ENCODE measurements at places on chromosomes 7 and 10.

DNA sequence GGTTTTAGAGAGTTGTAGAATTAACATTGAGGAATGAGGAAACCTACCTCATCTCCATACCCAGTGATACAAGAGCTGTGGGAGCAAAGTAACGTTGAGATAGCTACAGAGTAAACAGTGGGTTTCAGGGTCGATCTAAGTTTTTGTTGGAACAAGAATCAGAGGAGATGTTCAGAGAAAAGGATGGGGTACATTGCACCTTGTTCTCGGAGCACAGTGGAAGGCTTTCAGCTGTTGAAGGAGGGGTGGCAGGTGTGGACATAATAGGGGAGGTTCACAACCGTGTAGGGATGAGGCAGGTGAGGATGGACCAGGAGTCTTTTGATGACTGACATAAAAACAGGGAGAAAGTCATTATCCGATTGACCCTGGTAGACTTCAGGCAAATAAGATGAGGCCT is 121.7 kb downstream of the MLLT10 start:
- no peak for DNase-seq

DNA sequence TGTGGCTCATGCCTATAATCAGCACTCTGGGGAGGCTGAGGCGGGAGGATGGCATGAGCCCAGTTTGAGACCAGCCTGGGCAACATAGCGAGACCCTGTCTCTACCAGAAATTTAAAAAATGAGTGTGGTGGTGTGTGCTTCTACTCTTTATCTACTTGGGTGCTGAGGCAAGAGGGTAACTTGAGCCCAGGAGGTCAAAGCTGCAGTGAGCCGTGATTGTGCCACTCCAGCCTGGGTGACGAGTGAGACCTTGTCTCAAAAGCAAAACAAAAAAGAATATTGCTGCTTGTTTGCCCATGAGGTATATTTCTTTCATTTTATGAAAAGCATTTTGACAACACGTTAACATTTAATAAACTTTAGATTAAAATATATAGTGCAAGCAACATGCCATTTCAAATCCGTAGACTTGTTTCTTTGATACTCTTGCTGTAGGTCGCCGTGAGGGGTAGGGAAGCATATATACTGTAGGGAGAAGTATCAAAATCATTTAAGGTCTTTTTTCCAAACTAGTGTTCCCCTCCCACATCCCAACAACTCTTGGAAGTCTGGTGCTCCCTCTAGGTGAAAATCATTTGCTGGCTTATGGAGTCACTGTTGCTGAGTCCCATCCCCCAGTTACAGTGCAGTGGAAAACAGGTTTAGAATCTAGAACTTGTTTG is 4.3 kb upstream of the LSMEM1 start:
- DNase-seq, result no peak

- DNase-seq, result no peak
Measured at GRCh38 chr10:20233423-20233822, 417.2 kb downstream of the PLXDC2 start.

DNA sequence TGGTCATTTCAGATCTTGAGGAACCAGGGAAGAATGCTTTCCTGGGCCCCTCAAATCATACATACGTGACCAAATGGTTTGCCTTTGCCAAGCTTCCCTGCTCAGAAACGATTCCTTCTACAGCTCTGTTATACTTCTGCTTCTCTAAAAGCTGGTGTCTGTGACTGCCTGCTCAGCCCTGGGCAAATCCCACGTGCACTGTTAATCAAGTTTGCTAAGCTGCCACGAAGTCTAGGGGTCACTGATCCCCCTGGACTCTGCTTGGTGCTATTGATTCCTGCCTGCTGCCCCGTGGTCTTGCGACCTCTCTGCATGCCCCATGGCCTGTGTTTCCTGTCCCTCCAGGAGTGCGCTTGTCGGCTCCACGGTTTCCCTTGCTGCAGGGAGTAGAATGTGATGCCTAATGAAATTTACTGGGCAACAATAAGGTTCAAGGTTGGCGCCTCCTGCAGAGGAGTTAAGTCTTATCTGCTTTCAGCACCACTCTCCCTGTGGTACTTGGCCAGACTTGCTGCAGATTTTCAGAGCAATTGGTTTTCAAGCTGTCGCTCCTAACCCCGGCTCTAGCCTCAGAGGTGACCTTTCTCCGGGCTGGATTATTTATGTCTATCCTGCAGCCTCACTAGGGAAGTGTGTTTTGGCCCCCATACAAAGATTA is 201.6 kb upstream of the FZD8 start:
- no peak for DNase-seq

DNA sequence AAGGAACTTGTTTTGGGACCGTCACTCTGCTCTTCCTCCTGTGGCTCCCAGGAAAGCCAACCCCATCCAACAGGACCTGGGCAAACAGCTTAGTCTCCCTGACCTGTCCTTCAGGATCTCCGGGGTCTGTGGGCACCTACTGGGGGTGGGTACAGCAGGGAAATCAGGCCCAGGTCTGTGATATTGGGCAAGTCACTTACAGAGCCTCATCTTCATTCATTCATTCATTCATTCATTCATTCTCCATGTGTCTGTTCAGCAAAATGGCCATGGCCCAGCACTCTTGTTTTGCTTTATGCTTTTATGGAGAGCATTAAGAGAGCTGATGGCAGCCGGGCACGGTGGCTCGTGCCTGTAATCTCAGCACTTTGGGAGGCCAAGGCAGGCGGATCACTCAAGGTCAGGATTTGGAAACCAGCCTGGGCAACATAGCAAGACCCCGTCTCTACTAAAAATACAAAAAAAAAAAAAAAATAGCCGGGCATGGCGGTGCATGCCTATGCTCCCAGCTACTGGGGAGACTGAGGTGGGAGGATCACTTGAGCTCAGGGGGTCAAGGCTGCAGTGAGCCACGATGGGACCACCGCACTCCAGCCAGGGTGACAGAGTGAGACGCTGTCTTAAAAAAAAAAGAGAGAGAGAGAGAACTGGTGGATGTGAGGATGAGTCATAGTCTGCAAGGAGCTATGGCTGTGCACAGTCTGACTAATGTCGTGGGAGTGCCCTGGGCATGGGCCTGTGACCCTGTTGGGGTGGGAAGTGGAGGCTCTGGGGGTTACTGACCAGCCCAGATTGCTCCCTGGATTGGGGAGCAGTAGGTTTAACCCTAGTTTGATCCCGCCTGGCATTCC is 54.3 kb downstream of the CLIP2 start:
- DNase-seq, result no peak

DNA sequence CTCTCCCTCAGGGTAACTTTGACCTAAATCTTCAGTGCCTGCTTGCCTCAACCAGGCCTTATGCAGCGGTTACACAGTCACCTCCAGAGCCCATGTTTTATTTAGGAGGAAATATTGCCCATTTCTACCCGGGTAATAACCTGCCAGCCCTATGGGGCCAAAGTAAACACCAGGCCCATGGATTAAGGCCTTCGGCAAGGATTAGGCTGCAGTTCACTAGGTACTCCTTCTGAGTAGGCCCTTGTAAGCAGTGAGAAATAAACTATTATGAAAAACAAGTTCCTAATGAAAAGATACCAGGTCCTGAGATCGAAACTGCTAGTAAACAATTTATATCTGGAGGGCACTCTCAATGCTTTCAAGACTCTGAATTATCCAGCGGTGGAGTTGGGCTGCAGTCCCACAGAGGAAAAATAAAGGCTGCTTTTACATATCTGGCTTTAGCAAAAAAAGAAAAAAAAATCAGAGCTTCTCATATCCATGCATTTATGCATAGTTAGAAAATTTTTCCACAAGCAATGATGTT is 3.7 kb upstream of the HOXA10 start:
- no peak for DNase-seq

GRCh38 chr10:12628153-12628552 is 278.8 kb downstream of the CAMK1D start:
- no peak for DNase-seq

DNA sequence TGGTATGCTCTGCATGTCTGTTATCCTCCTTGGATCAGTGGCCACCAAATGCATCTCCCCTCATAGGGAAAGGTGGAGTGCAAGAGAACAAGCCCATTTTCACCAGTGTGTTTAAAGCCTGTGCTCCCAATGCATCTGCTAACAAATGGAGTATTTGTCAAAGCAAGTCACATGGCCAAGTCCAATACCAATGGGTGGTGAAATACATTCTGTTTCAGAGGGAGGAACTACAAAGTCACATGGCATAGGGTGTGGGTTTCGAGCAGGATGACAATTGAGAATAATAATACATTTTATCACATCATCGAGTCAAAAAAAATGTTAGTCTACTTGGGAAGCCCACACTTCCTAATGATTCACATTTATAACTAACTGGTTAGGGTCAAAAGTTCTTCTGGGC is 62.7 kb downstream of the SUGCT start:
- DNase-seq, result no peak

DNA sequence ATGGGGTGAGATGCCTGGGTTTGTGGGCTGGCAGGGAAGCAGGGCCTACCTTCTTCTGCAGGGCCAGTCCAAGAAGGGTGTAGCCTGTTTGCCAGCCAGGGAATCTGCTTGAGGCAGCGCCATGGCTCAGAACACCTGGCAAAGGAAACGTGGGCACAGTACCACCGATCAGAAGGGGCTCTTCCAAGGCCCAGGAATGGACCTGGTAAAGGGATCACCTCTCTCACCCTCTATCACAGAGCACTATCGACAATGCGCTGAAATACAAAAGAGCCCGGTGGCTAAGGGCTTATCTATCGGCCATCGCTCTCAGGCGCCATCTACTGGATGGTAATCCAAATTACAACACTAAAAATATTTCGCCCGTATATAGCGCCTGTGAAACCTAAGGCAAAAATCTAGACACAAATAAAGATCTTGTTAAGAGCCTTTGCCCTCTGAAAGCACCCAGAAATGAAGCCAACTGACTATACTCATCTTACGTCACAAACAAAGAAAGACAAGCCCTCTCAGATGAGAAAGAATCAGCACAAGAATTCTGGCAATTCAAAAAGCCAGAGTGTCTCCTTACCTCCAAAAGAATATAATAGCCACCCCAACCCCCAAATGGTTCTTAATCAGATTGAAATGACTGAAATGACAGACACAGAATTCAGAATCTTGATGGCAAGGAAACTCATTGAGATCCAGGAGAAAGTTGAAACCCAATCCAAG is 217.8 kb upstream of the HPS1 start:
- peak; percentile 12 for DNase-seq

DNA sequence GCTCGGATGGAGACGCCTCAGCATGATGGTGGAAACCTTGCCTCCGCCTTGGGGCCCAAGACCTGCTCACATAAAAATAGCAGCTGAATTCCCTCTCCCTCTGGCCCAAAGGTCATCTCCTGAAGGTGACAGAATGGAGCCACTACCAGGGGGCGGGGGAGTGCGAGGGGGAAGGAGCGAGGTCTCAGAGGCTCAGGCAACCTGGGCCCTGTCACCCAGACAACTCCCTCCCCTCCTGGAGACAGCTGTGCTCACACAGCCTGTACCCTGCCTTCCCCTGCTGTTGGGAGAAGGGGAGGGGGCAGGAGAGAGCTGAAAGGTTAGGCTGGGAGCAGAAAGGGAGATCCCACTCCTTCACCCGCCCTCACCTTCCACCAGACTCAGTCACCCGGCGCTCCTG is 173.0 kb upstream of the RHEB start:
- DNase-seq, result no peak

DNA sequence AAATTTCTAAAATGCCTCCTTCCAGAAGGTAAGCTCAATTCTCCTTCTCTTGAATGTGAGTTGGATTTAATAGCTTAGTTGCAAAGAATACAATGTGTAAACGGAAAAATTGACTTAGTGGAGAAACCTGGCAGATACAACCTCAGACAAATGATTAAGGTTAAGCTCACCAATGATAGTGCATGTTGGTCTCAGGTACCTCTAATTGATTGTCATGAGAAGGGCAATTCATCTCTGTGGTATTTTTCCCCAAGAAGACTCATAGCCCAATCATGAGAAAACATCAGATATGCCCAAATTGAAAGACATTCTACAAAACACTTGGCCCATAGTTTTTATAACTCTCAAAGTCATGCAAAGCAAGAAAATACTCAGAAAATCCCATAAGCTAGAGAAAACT is 36.2 kb upstream of the TMEM106B start:
- no peak for DNase-seq

DNA sequence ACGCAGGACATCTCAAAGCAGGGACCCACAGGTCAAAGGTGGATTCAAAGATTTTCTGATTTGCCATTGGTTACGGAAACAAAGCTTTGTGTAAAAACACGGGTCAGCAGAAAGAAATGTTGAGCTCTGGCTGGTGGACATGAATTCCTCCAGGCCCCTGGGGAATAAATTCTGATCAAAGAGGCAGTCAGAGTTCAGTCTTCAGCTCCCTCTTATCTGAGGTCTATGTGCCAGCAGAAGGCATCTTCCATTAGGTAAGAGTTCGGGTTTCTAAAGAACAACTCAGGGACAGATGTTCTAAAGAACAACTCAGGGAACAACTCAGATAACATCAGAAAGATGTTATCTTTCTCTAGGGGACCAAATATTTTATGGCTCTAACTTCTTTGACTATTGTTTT is 64.9 kb upstream of the PALS2 start:
- no peak for DNase-seq

GRCh38 chr7:142436601-142437000 is 178.7 kb upstream of the PRSS58 start:
- DNase-seq, result no peak

- no peak for DNase-seq
Measured at GRCh38 chr7:17659126-17659525, 281.2 kb downstream of the SNX13 start.

- DNase-seq, result no peak
Measured at GRCh38 chr10:19333631-19334030, 285.0 kb downstream of the MALRD1 start.

- DNase-seq, result no peak
Measured at GRCh38 chr10:98570834-98571233, 124.1 kb upstream of the HPS1 start.

- no peak for DNase-seq
Measured at GRCh38 chr10:118547282-118547681, 48.2 kb downstream of the PRLHR start.

DNA sequence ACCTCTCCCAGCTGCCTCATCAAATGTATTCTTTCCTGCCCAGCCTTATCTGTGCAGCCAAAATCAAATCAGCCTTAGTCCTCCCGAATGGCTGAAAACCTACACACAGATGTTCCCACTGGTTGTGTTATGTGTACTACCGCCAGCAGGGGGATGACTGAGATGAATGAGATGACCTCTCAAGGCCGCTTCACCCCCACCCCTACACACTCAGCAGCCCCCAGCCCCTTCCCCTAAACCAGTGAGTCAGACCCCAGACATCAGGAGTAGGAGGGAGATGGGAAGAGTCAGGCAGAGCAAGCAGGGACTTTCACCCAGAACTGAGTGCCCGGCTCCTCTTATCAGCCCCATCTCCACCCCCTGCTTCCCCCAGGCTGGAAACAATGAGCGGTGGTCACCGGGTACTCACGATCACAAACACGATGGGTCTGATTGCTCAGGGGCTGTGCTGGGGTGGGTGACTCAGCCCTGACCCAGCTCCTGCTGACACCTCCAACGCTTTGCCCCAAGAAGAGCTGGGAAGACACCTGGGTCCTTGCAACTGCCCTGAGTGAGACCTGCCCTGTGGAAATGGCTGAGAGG is 6.5 kb upstream of the C10orf105 start:
- no peak for DNase-seq

GRCh38 chr7:55086413-55087201 is 67.8 kb downstream of the EGFR start:
- no peak for DNase-seq

DNA sequence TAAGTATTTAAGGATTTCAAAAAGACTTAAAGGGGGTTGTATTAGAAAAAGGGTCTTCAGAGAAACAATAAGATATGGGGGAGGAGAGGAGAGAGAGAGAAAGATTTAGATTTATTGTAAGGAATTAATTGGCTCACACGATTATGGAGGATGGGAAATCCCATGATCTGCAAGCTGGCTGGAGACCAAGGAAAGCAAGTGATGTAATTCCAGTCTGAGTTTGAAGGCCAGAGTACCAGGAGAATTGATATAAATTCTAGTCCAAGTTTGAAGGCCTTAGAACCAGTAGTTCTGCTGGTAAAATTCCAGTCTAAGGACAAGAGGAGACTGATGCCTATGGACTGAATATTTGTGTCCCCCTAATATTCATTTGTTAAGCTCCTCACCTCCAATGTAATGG is 20.6 kb upstream of the SLC13A1 start:
- DNase-seq, result no peak
